Stimulated activated CD4-positive, alpha-beta T cell treated with anti-CD3 and anti-CD28 coated beads, Interleukin-1b, Interleukin-23, amount 100 ng/mL, for 1 hour (primary cell): ENCODE measurements at places on chromosomes 7 and 10.

- no peak for DNase-seq
Measured at GRCh38 chr7:2495418-2496299, 19.5 kb upstream of the GRIFIN start.

- DNase-seq = no peak
Measured at GRCh38 chr7:137080516-137081203, 212.2 kb downstream of the CHRM2 start.

- DNase-seq = no peak
Measured at GRCh38 chr7:77710861-77711260, 14.6 kb downstream of the RSBN1L start.

- DNase-seq = no peak
Measured at GRCh38 chr7:27871866-27872265, 131.9 kb downstream of the TAX1BP1 start.

- no peak for DNase-seq
Measured at GRCh38 chr7:85101347-85101746, 85.5 kb downstream of the SEMA3D start.

DNA sequence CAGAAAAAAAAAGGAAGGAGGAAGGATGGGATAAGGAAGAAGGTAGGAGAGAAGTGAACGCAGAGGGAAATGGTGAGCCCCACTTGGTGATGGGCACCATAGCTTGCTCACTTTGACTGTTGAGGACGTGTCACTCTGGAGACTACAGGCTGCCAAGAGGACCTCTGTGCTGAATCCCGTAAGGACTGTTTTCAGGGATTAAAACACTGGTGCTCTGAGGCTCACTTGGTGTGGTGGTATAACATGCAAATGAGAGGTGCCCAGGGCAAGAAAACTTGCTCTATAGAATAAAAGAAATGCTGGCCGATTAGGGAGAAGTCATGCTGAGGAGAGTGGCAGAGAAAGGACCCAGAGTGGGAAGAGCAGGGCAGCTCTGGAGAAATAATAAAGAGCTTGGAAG is 5.3 kb upstream of the IL2RA start:
- no peak for DNase-seq

DNA sequence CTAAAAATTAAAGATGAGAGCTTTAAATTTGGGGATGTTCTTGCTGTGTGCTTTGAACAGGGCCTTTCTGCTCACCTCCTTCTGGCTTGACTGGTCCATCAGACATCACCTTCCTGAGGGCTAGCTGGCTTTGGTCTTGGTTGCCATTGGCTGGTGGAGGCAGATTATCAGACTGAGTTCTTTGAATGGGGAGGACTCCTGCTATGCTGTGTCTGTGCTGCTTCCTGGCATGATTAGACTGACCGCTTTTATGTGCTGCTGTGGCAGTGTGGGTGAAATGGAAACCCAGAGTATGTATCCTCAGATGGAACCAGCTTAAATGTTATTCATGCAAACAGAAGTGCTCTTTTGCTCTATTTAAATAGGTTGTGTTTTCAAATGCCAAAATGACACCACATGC is 341.6 kb downstream of the PCLO start:
- DNase-seq = no peak

GRCh38 chr7:83414947-83415346 is 234.0 kb downstream of the SEMA3E start:
- no peak for DNase-seq

- no peak for DNase-seq
Measured at GRCh38 chr10:46227571-46227935, 59.2 kb upstream of the ANTXRL start.

DNA sequence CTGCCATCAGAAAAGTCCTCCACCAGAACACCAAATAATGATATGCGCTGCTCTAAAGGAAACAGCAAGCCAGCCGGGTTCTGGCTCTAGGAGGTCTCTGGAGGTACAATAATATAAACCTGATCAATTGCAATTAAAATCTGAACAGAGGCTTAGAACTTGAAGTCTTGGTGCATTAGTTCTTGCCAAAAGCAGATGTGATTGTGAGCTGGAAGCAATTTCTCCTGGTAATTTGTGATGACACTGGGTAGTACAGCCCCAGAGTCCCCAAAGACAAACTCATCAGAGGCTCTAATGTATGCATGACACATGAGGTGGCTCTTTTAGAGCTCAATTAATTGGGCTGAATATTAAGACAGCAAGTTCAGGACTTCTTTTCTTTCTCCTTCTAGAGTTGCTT is 3.3 kb downstream of the ETV1 start:
- no peak for DNase-seq

DNA sequence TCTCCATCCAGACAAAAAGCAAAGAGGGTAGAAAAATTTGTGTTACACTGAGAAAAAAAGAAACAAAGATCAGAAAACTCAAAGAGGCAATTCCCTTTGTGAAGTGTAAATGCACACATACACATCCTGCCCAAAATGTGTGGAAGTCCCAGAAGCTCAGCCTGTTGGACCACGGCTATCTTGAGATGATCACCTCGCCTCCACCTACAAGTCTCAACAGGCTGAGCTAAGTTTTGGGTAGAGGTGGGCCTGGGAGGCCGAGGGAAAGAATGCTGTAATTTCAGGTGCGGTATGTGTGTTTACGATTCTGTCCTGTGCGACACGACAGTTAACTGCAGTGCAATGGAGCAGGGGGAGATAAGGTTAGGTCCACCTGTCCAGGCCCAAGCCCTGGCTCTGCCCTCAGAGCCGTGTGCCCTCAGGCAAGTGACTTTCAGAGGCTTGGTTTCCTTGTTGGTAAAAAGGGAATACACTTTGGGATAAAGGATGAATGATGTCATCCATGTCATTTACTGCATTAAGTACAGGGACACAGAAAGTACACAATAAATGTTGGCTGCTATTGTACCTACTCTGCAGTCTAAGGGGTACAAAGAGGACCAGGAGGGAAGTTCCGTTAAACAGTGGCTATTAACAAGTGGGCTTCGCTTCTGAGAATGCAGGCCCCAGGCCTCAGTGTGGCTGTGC is 67.3 kb downstream of the AFAP1L2 start:
- DNase-seq = no peak

DNA sequence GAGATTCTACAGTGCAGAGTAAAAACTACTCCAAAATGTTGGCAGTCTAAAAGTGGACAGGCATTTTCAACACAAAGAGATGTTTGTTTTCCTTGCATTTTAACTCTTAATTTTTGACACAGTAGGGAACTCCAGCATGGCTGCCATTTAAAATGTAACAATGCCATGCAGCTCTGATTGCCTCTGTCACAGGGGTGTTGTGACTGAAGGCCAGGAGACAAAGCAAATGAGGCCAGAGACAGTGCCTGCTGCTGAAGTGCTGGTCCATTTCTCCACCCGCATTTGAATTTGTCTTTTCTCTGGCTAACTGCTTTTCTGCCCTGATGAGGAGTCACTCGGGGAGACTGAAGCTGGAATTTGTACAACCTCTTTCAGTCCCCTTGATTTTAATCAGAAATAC is 710.6 kb upstream of the GALNT17 start:
- no peak for DNase-seq

- no peak for DNase-seq
Measured at GRCh38 chr7:155969192-155969929, 157.1 kb upstream of the SHH start.

DNA sequence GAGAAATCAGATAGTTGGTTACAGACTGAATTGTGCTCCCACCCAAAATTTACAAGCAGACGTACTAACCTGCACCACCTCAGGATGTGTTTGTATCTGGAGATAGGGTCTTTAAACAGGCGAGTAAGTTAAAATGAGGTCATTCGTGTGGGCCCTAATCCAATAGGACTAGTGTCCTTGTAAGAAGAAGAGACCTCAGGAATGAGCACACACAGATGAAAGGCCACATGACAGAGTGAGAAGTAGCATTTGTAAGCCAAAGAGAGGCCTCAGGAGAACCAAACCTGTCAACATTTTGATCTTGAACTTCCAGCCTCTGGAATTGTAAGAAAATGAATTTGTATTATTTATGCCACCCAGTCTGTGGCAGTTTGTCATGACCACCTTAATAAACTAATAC is 149.5 kb upstream of the VWC2 start:
- no peak for DNase-seq

GRCh38 chr10:29256019-29256418 is 32.9 kb upstream of the LYZL1 start:
- DNase-seq = no peak

- DNase-seq = no peak
Measured at GRCh38 chr7:27579565-27579964, 83.1 kb downstream of the HIBADH start.

- DNase-seq = no peak
Measured at GRCh38 chr7:123327661-123328060, 127.9 kb upstream of the SLC13A1 start.

DNA sequence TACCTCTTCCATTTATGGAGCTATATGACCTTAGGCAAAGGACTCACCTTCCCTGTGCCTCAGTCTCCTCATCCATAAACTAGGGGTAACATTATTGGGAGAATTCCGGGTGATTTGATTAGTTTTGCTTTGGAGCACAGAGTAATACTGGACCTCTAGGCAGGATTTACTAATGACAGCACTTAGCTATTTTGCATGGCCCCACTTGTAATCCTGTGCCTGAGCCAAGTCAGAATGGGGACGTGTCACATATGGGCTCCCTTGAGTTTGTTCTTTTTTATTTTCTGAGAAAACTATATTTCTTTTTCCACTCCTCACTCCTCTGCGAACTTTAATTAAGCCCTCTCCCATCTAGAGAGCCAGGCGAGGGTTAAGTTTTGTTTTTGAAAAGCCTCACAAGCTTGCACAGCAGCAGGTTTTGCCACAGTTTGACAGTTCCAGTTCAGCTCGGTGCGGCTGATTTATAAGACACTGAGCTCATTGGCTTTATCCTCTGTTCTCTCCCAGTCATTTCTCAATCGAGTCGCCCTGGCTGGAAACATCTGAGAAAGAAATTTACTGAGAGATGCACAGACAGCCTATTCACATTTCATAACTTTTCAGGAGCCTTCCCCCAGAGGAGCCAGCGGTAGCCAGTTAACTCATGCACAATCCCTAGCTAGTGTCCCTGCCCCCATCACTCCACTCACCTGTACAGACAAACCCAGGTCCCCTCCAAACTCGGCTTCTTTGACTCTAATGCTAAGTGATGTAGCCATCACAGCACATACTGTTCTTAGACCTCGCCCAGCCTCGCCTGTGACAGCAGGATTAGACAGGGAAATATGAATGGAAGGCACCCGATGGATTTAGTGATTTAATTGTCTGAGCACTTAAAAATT is 441.9 kb upstream of the NPVF start:
- DNase-seq = no peak

GRCh38 chr10:88592906-88593305 is 6.3 kb downstream of the LIPJ start:
- DNase-seq = no peak

DNA sequence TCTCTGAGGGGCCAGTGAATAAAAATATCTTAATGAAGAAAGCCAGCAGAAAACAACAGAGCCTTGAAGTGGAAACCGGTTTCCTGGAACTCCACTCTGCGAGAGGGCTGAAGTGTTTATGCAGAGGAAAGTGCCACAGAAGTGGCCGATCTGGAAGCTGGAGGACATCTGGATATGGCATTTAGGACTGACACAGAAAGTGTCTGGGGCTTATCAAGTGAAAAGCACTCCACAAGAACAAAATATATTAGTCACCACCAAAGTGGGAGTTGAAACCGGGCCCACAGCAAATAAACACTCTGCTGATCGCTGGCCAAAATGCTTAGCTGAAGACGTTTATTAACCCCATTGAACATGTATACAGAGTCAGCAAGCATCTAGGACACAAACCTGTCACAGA is 7.8 kb downstream of the NOD1 start:
- no peak for DNase-seq

GRCh38 chr7:24741679-24742505 is 15.4 kb downstream of the GSDME start:
- no peak for DNase-seq

DNA sequence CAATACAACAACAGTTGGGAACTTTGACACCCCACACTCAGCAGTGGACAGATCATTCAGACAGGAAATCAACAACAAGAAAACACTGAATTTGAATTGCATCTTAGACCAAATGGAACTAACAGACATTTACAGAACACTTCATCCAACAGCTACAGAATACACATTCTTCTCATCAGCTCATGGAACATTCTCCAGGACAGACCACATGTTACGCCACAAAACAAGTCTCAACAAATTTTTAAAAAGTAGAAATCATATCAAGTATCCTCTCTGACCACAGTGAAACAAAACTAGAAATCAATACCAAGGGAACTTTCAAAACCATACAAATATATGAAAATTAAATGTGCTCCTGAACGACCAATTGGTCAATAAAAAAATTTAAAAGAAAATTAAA is 212.3 kb downstream of the DNAJC1 start:
- no peak for DNase-seq

DNA sequence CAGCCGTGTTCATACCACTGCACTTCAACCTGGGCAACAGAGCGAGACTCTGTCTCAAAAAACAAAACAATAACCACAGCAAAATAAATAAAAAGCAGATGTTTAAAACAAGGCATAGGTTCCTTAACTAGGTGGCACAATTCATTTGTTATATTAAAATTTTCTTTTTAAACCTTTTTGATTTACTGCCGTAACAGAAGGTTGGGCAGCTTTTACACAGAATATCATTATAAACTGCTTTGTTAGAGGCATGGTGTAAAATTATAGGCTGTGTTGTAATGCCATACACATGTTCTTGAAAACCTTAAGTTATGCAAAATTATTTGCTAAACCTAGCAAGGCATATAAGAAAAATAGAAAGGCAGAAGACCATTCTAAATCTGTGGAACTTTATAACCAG is 84.4 kb downstream of the MKLN1 start:
- no peak for DNase-seq

- DNase-seq = peak; percentile 37
Measured at GRCh38 chr10:72322280-72323058, 32.2 kb downstream of the DNAJB12 start.

DNA sequence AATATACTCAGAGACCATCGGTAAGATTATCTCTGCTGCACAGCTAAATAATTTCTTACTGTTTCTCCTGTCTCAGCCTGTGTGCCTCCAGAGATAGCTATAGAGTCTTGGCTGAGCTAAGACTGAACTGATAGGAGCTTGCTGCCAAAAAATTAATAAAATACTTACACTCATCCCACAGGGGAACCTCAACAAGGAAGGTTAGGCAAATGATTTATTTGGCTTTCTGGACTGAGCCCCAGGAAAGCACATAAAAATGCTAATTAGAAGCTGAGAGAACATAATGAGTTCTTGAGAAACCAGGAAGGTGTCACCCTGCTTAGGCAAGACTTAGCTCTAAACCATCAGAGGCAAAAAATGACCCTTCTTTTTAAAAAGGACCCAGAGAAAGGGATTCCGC is 534.5 kb downstream of the TNS3 start:
- DNase-seq = no peak

GRCh38 chr10:71911296-71911953 is 52.8 kb upstream of the CHST3 start:
- no peak for DNase-seq
